Effector memory CD8-positive, alpha-beta T cell (primary cell): ENCODE measurements at places on chromosomes 5 and 9.

- no peak overlapping the region for H3K4me3 ChIP-seq
- H3K27ac ChIP-seq, result no peak overlapping the region
- H3K27me3 ChIP-seq, result no peaks in the 10 kb centered on the region
- H3K4me1 ChIP-seq, result no peaks in the 10 kb centered on the region
These were observed 601.0 kb upstream of the ACO1 start for GRCh38 chr9:31783491-31783890.

- no peak overlapping the region for H3K27ac ChIP-seq
- H3K4me1 ChIP-seq, result no peaks in the 10 kb centered on the region
- DNase-seq, result no peak
- H3K4me3 ChIP-seq, result no peak overlapping the region
These were observed 141.1 kb upstream of the SPDL1 start for GRCh38 chr5:169442403-169442874.

- no peaks in the 10 kb centered on the region for H3K4me1 ChIP-seq
- no peak overlapping the region for H3K4me3 ChIP-seq
- no peak overlapping the region for H3K27ac ChIP-seq
- H3K27me3 ChIP-seq, result no peaks in the 10 kb centered on the region
These were observed 51.7 kb upstream of the SEMA6A start for GRCh38 chr5:116626272-116626723.

DNA sequence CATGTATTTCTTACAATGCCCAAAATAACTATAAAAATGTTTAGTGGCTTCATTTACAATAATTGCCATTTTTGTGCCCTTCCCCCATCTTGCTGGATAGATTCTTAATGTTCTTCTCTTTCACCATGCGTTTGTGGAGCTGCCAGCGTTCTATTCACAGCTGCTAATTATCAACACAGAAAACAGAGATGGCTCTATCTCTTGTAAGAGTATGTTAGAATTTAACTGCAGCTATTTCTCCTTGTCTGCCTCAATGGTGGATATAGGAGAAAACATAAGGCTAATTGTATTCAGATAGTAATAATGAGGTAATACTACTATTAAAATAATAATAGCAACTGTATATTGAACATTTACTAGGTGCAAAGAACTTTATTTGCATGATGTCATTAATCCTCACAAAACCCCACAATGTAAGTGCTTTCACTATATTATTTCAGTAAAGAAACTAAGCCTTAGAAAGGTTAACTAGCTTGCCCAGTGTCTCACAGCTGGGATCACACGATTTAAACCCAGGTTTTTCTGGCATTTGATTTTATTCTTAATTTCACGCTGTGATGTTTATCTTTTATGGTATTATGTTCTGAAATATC lies 50.1 kb downstream of the JAKMIP2 start:
- no peak overlapping the region for H3K4me3 ChIP-seq
- no peaks in the 10 kb centered on the region for H3K36me3 ChIP-seq
- no peak for DNase-seq
- no peak overlapping the region for H3K27ac ChIP-seq
- no peaks in the 10 kb centered on the region for H3K27me3 ChIP-seq
- peaks cover 3% of the 10 kb centered on the region for H3K4me1 ChIP-seq

DNA sequence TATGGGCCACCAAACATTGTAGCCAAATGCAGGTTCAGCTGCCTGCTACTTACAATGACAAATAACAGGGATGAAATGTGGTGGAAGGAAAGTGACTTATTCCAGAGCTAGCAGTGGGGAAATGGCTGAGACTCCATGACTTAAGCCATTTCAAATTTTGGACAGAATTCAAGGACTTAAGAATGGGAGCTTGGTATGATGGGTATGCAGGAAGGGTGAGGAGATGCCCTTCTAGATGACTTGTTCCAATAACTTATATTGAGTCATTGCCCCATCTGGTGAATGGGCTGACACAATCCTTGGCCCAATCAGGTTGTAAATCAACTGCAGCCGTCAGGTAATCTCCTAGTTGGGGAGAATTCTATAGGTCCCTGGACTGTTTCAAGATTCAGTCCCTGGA lies 230.7 kb upstream of the SGCD start:
- H3K27ac ChIP-seq, result no peak overlapping the region
- no peaks in the 10 kb centered on the region for H3K36me3 ChIP-seq
- no peak for DNase-seq
- peaks cover 9% of the 10 kb centered on the region for H3K27me3 ChIP-seq

GRCh38 chr5:82359272-82359671 lies 81.1 kb upstream of the RPS23 start:
- no peak overlapping the region for H3K27ac ChIP-seq
- peaks cover 12% of the 10 kb centered on the region for H3K27me3 ChIP-seq
- H3K36me3 ChIP-seq, result peaks cover 9% of the 10 kb centered on the region
- H3K4me1 ChIP-seq, result peaks cover 21% of the 10 kb centered on the region

DNA sequence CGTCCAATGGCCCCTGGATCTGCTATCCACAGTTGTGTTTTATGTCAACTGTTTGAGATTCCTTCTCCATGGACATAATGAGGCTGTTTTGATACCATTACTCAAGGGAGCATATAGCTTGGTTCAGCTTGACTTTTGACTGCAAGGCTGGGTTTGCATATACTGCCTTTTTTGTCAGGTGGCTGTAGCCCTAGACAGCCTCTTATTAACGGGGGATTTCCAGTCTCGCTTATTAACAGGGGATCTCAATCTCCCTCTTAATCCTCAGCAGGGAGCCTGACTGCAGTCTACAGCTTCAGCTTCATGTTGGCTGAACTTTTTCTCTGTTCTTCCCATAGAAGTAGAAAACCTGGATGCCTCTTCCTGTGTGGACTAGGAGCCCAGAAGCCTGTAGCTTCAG lies 73.7 kb upstream of the TNC start:
- no peak for DNase-seq
- H3K36me3 ChIP-seq, result no peaks in the 10 kb centered on the region
- peaks cover 34% of the 10 kb centered on the region for H3K27me3 ChIP-seq
- no peaks in the 10 kb centered on the region for H3K4me1 ChIP-seq
- no peak overlapping the region for H3K27ac ChIP-seq

DNA sequence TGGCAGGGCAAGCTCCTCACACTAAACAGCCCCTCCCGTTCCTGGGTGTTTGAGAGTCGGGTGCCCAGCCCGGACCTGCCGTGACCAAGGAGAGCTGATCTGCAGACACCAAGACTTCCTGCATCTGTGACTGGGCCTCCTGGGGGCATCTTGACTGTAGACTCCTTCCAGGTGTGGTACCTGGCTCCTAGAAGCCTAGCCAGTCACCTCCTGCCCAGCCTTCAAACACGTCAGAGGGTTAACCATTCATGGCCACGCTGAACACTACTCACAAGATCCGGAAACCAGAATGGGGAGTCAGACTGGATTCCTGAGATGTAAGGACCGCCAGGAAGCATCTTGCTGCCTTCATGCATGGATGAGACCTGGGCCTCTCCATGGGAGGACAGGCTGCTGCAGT lies 3.7 kb upstream of the LCN2 start:
- no peaks in the 10 kb centered on the region for H3K27me3 ChIP-seq
- H3K36me3 ChIP-seq, result no peaks in the 10 kb centered on the region
- H3K27ac ChIP-seq, result no peak overlapping the region
- no peak for DNase-seq
- peaks cover 6% of the 10 kb centered on the region for H3K4me1 ChIP-seq

GRCh38 chr9:38413283-38413682 lies 11.0 kb downstream of the IGFBPL1 start:
- no peak overlapping the region for H3K27ac ChIP-seq
- DNase-seq, result no peak
- H3K4me1 ChIP-seq, result no peaks in the 10 kb centered on the region
- H3K36me3 ChIP-seq, result no peaks in the 10 kb centered on the region
- no peak overlapping the region for H3K4me3 ChIP-seq
- peaks cover 39% of the 10 kb centered on the region for H3K27me3 ChIP-seq

GRCh38 chr5:134551901-134552300 lies 26.4 kb downstream of the JADE2 start:
- no peak overlapping the region for H3K4me3 ChIP-seq
- H3K27me3 ChIP-seq, result no peaks in the 10 kb centered on the region
- peaks cover 66% of the 10 kb centered on the region for H3K36me3 ChIP-seq
- peaks cover 65% of the 10 kb centered on the region for H3K4me1 ChIP-seq
- no peak for DNase-seq
- peak overlapping the region; percentile 80 for H3K27ac ChIP-seq

GRCh38 chr5:77292026-77292757 lies 81.7 kb downstream of the PDE8B start:
- peaks cover 46% of the 10 kb centered on the region for H3K27me3 ChIP-seq
- DNase-seq, result no peak
- H3K4me3 ChIP-seq, result no peak overlapping the region
- no peak overlapping the region for H3K27ac ChIP-seq
- no peaks in the 10 kb centered on the region for H3K4me1 ChIP-seq

- H3K36me3 ChIP-seq, result no peaks in the 10 kb centered on the region
- H3K27ac ChIP-seq, result no peak overlapping the region
- H3K27me3 ChIP-seq, result peaks cover 15% of the 10 kb centered on the region
- H3K4me1 ChIP-seq, result peaks cover 2% of the 10 kb centered on the region
These were observed 4.3 kb upstream of the SGCD start for GRCh38 chr5:156322666-156323065.
